ENCODE measurements at places on chromosomes 11 and 22. TPM values are rescaled to one million over a fixed set of nuclear protein-coding genes. Genes with fewer than 3 reads are reported as not detected.

- no peak for DNase-seq
- H3K27me3 ChIP-seq = no peaks in the 10 kb centered on the region
- no peak overlapping the region for H3K4me3 ChIP-seq
- H3K4me1 ChIP-seq = no peaks in the 10 kb centered on the region
These were observed 24.3 kb downstream of the KIAA0930 start for GRCh38 chr22:45216133-45217003.

DNA sequence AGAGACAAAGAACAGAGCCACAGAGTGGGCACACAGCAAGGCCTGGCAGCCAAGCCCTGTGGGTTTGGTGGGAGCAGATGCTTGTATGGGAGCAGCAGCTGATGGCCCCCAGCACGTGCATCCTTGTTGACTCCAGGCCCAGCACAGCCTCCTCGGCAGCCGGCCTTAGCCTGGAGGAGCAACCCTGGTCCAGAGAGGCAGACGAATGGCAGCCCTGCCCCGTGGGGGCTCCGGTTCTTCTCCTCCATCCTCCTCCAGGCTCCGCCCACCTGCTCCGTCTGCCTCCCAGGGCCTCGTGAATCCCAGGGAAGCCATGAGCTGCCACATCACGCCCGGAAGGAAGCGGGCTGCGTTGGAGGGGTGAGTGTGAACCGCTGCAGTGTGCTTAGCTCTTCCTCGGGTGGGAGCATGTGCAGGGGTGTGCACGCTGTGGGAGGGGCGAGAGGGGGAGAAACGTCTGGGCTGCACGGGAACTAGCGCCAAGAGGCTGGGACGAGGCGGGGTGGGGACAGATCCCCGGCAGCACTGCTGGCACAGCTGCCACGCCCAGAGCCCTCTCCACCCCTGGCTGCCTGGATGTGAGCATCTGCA is 36.3 kb upstream of the JAM3 start:
- no peaks in the 10 kb centered on the region for H3K4me1 ChIP-seq
- H3K27ac ChIP-seq = peak overlapping the region; percentile 99
- no peak for DNase-seq
- H3K27me3 ChIP-seq = no peaks in the 10 kb centered on the region

- H3K27me3 ChIP-seq = no peaks in the 10 kb centered on the region
- H3K4me1 ChIP-seq = no peaks in the 10 kb centered on the region
- no peak overlapping the region for H3K27ac ChIP-seq
- no peak overlapping the region for H3K4me3 ChIP-seq
These were observed 392.3 kb downstream of the TMEM135 start for GRCh38 chr11:87429996-87430395.

DNA sequence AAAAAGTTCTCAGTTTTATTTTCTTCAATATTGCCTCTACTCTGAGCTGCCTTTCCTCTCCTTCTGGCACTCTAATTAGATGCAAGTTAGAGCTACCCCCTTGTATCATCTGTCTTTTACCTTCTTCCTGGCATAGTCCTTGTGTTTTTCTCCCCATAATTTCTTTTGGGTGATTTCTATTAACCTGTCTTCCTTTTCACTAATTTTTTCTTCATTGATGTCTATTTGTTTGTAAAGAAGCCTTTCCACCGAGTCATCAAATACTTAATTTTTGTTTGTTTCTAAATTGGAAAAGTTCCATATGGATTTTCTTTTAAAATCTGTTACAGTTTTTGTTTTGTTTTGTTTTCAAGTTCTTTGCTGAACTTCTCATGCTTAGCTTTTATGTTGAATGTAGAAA is 558.1 kb downstream of the TBC1D22A start:
- H3K4me3 ChIP-seq = no peak overlapping the region
- no peak for DNase-seq
- H3K27ac ChIP-seq = no peak overlapping the region
- H3K36me3 ChIP-seq = no peaks in the 10 kb centered on the region

DNA sequence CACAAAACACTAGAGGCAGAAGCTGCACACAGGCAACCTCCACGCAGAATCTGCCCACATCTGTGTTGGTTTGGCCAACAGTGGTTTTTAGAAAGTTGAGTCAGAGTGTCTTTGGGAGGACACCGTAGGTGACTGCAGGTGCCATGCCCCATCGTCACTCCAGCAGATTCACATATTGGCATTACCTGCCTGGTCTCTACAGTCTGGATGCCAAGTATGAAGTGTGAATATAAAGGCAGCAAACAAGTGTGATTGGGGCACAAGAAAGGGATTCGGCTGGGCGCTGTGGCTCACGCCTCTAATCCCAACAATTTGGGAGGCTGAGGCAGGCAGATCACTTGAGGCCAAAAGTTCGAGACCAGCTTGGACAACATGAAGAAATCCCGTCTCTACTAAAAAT is 11.0 kb upstream of the FXYD2 start:
- H3K27me3 ChIP-seq = no peaks in the 10 kb centered on the region
- DNase-seq = no peak
- no peak overlapping the region for H3K27ac ChIP-seq
- no peaks in the 10 kb centered on the region for H3K36me3 ChIP-seq
- H3K4me3 ChIP-seq = no peak overlapping the region

- H3K4me3 ChIP-seq = no peak overlapping the region
- no peaks in the 10 kb centered on the region for H3K36me3 ChIP-seq
- DNase-seq = no peak
- H3K27ac ChIP-seq = no peak overlapping the region
These were observed 14.0 kb upstream of the ARHGAP8 start for GRCh38 chr22:44738347-44738715.

Gene C11orf71
- total RNA-seq = 3.2 TPM

DNA sequence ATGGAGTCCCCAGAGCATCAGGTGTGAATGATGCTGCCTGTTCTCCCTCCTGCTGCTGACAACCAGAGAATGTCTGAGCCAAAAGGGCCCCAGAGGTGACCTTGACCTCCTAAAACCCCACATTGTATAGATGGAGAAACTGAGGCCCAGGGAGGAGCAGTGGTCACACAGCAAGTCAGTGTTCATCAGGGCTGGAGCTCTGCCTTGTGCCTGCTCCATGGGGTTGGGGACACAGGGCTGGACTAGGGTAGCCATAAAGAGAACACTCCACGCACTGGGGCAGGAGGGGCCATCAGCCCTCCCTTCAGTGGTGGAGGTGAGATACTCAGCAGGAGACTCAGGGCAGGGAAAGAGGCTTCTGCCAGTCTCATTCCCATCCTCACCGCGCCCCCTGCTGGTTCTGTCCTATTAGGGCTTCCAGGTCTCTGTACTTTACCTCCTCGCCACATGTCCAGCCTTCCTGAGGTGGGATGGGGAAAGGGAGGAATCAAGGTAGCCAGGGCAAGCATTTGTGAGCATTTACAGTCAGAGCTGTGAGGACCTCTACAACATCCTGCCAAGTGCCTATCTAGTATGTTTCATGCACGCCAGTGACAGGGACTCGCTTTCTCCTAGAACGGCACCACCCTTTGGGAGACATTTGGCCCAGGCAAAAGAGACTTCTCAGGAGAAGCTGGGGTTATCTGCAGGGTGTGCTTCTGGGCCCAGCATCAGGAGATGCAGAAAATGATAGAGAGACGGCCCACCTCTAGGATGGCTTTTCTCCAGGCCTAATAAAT is 43.2 kb downstream of the NEU3 start:
- H3K27me3 ChIP-seq = no peaks in the 10 kb centered on the region
- no peak overlapping the region for H3K4me3 ChIP-seq
- no peaks in the 10 kb centered on the region for H3K36me3 ChIP-seq
- no peak overlapping the region for H3K27ac ChIP-seq
- H3K4me1 ChIP-seq = no peaks in the 10 kb centered on the region
- peak; percentile 49 for DNase-seq

- no peaks in the 10 kb centered on the region for H3K36me3 ChIP-seq
- H3K27me3 ChIP-seq = no peaks in the 10 kb centered on the region
- H3K27ac ChIP-seq = no peak overlapping the region
- DNase-seq = no peak
- H3K4me1 ChIP-seq = no peaks in the 10 kb centered on the region
These were observed 7.6 kb upstream of the VPS37C start for GRCh38 chr11:61168800-61169199.

Gene APOL3
- total RNA-seq = 49.2 TPM
